Stimulated activated CD4-positive, alpha-beta T cell treated with anti-CD3 and anti-CD28 coated beads, Interleukin-1b, Interleukin-23, amount 100 ng/mL, for 4 hours (primary cell): ENCODE measurements at places on chromosomes 3 and 15.

GRCh38 chr3:169158379-169158778, 505.1 kb downstream of the MECOM start:
- no peak for DNase-seq

- DNase-seq, result no peak
Observed at GRCh38 chr3:177229791-177230190, 32.5 kb upstream of the TBL1XR1 start.

DNA sequence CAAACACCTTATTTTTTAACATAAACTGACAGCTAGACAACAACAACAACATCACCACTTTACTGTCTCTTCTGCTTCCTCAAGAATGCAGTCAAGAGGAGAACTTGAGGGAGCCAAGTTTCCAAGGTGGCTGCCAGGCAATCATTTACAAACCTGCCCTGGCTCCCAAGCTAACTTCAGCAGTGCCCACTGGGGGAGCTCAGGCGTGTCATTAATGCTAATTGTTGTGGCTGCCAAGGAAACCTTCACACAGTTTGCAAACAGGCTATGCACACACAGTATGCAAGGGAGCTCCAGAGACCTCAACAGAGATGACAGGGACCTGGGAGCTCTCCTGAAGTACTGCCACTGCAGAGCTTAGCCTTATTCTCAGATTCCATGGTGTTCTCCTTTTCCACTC, 2.1 kb downstream of the DZIP1L start:
- DNase-seq, result no peak

- no peak for DNase-seq
Observed at GRCh38 chr3:185330644-185331043, 32.3 kb upstream of the MAP3K13 start.

DNA sequence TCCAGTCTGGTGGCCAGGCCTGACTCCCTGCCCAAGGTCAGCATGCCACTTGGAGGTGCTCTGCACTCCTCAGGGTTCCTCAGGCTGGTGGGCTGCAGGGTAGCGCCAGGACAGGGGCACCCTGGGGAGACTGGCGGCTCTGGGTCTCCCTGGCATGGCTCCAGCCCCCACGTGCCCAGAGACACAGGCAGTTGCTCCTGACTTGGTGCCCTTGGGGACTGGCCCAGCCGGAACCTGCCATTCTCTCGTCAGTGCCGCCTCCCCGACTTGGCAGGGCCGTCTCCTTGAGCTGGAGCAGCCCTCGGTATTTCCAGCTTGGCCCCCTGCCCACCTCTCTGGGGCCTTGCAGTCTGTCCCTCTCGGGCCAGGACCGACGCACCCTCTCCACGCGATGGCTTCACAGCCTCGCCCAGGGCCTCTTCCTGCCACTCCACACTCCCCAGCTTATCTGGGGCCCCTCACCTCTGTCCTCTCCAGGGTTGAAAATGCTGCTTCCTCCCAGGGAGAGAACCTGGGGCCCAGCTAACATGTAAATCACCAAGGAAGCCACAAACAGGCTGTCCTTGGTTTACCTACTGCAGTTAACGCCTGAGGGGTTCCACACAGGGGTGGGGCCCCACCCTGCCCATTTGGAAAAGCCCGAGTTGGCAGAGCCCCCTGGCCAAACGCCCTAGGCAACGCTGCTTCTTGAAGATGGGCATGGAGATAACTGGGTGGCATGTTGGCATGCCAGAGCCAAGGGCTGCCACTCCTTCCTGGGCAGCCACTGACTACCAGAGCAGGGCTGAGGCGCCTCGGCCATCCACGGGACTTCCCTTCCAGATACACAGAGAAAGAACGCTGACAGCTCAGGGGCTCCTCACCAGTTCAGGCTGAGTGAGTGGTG, 61.4 kb downstream of the SMAD6 start:
- DNase-seq, result no peak

DNA sequence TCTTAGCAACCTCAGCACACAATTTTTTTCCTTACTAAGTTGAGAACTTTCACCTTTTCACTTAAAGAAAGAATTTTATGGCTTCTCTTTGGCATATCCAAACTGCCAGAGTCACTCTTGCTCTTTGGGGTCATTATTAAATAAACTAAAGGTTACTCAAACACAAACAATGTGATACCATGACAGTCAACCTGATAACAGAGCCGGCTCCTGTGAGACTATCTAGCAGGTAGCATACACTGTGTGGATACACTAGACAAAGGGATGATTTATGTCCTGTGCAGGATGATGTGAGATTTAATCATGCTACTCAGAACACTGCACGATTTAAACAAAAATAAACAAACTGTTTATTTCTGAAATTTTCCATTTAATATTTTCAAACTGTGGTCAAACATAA, 35.6 kb downstream of the LRRFIP2 start:
- DNase-seq, result no peak

DNA sequence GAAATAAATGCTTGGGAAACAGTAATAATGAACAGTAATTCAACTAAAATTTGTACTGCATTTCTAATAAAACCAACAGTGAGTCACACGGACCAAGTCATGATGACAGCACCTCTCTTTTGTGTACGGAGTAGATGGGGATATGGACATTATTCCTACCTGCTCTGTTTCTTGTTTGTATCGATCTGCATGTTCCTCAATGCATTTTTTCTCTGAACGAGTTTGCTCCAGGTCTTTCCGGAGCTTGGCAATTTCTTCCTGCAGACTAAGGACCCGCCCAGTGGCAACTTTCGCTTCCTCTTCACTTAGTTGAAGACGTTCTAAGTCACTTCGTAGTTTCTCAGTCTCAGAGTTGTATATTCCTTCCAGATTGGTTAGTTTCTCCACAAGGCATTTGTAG, 74.4 kb upstream of the MYO5C start:
- no peak for DNase-seq

DNA sequence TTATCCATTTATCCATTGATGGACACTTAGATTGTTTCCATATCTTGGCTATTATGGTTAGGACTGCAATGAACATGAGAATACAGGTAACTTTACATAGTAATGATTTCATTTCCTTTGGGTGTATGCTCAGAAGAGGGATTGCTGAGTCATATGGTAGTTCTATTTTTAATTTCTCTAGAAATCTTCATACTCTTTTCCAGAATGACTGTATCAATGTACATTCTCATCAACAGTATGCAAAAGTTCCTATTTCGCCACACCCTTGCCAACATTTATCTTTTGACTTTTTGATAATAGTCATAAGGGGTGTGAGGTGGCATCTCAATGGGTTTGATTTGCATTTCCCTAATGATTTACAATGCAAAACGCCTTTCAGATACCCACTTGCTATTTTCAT, 6.2 kb upstream of the NIPA1 start:
- no peak for DNase-seq

DNA sequence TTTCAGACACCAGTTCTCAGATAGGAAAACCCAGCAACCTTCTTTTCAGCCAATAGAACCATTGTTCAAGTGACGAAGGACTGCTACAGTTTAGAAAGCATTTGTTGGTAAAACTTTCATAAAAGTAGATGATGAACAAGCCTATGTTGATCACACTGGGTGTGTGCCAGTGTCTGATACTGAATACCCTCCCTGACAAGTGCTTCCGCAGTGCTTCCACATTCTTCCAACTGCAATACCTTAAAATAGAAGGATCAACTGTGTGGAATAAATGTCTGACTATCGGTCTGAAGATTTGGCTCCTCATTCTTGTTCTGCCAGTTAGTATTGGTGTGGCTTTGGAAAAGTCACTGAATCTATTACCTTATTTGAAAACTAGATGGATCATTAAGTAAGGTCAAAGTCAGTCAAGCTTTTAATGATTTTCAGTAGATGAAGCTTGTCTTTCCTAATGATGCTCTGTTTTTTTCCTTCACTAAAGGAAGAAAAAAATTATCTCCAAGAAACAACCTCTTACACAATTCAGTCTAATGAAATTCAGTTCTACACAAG, 479.4 kb upstream of the CBLB start:
- no peak for DNase-seq

DNA sequence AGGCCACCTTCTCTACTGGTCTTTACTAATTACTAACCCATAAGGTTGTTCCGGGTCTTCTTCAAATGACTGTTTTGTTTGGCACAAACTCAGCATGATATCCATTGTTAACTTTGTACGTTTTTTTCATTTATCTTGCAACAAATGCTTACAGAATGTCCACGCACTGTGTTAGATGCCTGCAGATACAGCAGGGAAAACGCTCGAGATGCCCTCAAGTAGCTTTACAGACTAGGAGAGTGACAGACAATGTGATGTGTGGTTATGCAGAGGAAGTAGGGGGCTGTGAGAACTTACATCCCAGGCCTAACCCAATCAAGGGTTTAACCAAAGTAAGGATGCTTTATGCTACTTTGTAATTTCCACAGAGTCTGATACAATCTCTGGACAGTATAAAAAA, 949 bp upstream of the RFC4 start:
- DNase-seq, result no peak

DNA sequence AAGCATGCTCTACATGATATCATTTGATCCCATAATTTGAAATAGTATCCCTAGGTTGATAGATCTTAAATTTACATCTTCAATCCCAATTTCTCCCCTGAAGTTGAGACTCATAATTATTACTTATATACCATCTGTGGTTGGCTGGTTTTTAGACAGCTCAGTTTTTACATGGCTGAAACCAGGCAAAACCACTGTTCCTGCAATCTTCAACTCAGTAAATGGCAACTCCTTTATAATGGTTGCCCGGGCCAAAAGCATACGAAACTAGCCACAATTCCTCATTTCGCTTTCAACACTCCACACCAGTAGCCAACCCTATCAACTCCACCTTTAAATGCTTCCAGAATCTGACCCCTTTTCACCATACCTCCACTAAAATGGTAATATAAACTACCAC, 118.5 kb downstream of the TGFBR2 start:
- no peak for DNase-seq

- DNase-seq, result no peak
Observed at GRCh38 chr15:22895465-22896190, 57.2 kb downstream of the NIPA2 start.

DNA sequence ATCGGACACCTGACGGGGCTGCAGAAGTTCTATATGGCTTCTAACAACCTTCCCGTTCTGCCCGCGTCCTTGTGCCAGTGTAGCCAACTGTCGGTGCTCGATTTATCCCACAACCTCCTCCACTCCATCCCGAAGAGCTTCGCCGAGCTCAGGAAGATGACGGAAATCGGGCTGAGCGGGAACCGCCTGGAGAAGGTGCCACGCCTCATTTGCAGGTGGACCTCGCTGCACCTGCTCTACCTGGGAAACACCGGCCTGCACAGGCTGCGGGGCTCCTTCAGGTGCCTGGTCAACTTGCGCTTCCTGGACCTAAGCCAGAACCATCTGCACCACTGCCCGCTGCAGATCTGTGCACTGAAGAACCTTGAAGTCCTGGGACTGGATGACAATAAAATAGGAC, 9.8 kb upstream of the LRRC34 start:
- DNase-seq, result no peak

DNA sequence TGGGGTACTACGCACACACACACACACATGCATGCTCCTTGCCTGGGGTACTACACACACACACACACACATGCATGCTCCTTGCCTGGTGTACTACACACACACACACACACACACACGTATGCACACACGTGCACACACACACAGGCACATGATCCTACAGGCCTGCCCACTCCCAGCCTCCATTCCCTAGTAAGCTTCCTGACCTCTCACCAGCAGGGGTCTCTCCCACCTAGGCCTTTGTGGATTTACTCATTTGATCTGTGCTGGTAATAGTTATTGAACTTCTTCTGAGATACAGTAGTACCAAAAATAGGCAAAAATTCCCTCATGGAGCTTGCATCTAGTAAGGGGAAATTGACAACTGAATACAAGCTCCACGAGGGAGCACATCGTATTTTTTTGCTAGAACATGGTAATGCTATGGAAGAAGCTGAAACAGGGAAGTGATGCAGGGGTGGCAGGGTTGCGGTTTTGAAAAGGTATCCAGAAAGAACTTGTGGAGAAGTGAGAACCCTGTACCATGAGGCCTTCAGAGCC, 19.1 kb downstream of the TTC21A start:
- no peak for DNase-seq

DNA sequence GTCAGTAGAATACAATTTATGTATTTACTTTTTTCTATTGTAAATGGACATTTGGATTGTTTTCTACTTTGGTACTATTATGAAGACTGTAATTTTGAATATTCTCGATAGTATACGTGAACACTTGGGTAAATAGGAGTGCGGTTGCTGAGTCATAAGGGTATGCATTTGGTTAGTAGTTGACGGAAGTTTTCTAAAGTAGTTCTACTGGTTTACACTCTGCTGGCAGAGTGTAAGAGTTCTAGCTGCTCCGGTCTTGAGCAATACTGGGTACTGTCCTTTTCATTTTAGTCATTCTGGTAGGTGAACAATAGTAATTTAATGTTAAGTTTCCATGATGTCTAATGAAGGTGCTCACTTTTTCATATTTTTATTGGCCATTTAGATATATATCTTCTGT, 70.0 kb downstream of the MEF2A start:
- DNase-seq, result no peak

GRCh38 chr3:147406028-147406931, at the start of gene ZIC4:
Gene ZIC4 (minus strand): TSS chr3:147406543. CDS start chr3:147402797, 3,746 bp downstream.
- DNase-seq, result no peak

- DNase-seq, result no peak
Observed at GRCh38 chr3:82363131-82363530, 601.7 kb upstream of the GBE1 start.

GRCh38 chr15:76963596-76963995, 31.3 kb upstream of the PSTPIP1 start:
- no peak for DNase-seq

DNA sequence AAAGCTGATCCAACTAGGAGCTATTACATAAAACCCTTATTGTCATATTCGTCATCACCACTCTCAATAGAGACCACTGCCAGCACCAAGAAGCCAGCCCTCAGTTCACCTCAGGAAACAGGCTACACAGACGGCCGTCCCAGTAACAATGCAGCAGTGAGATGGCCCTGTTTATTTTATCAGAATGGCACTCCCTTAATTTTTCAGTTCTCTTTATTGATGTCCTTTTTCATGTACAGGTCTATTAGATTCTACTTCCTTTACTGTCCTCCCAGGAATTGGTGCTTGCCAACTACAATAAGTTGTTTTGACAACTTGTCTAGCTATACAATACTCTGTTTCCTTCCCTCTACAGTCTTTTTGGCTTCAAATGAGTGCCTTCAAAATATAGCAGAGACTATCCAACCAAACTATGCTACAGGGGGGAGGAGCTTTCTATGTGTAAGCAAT, 272.5 kb downstream of the ZBTB20 start:
- no peak for DNase-seq

DNA sequence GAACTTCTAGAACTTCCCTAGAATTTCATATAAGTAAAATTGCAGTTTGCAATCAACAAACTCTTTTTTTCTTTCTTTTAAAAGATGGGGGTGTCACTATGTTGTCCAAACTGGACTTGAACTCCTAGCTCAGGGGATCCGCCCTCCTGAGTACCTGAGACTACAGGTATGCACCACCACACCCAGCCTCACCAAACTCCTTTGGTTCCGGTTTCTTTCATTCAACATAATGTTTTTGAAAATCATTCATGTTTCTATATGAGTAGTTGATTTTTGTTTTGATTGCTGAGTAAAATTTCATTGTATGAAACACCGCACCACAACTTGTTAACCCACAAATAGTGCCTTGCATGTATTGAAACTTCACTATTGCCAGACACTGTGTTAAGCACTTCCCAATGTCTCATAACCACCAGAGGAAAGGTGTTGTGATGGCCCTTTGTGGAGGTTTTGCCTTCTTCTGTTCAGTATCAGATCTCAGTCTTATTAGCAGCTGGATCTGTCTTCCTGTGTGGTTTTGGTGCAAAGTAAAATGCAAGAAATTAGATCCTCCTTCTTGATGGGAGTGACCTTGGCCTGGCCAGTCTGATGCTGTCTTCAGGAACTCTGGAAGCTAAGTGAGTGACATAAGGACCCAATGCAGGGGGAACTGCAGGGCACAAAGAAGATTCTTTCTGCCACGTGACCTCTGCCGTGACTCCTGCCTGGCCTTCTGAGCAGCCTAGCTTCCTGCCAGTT, 78.8 kb upstream of the UBE2E1 start:
- DNase-seq, result no peak
